ENCODE measurements at places on chromosomes 3 and 15.

GRCh38 chr15:41235929-41236328 is 4.9 kb downstream of the CHP1 start:
- no peak for DNase-seq

- DNase-seq, result no peak
Observed at GRCh38 chr3:58135712-58136543, 74.8 kb downstream of the DNASE1L3 start.

GRCh38 chr3:87002346-87002745 is 11.4 kb upstream of the VGLL3 start:
- DNase-seq, result no peak

DNA sequence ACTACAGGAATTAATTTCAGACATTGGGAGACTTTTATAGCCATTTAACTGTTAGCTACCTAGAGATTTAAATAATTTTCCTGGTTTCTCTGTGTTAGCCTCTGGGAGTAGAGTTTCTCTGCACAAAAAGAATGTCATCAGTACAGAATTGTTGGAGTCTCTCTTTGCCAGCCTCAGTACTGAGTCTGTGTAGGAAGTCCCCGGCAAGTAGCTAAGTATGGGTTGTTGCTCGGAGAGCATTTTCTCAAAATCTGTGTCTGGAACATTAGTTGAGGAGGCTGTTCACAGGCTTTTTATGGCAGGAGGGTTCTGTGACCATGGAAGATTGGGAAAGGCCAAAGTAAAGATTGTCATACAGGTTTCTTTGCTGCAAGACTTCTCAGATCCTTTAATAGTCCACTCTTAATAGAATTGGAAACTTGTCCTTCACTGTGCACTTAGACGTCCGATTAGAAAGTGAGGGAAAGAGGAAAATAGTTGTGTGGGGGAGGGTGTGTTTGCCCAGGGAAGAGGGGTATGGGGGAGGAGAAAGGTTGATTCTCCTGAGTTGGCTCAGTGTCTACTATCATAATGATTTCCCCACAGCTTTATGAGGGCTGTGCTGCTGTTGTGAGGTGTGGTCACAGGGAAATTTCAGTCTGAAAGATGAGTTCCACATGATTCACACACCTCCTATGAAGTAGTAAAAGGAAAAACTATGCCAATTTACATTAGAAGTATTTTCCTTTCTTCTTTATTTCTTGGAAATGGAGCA is 207.1 kb downstream of the PTPRG start:
- DNase-seq, result no peak

DNA sequence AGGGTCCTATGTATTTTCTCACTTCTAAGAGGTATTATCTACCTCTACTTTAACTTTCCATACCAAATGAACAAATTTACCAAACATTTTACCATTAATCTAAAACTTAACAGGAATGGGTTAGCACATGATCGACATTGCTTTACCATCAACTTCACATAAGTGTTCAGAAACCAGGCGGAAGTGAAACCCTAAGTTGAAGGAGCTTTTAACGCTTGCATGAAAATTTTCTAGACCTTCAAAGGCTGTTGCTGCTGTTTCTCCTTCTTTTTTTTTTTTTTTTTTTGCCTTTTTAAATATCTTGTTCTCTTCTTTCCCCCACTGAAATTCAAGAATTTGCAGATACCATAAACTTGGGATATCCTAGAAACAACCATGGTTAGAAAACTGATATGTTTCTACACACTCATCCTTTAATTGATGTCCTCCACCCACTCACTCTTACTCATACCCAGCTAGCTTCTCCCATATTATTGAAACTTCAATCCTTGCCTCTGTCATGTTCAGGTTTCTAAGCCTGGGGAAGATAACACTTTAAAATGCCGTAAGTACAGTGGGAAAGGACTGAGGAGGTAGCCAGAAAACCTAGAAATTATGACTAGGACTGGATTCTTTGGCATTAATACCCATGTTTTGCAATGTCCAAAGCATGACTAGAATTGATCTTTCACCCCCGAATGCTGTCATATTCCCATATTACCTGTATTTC is 24.7 kb downstream of the MYO5A start:
- no peak for DNase-seq

- no peak for DNase-seq
Observed at GRCh38 chr3:23740517-23740965, 65.2 kb upstream of the UBE2E1 start.

GRCh38 chr3:44924457-44925084 is 50.2 kb downstream of the TGM4 start:
- DNase-seq, result no peak

GRCh38 chr3:192435241-192435640 is 292.1 kb downstream of the FGF12 start:
- DNase-seq, result no peak

- DNase-seq, result no peak
Observed at GRCh38 chr3:136698361-136698760, 53.8 kb downstream of the STAG1 start.

- no peak for DNase-seq
Observed at GRCh38 chr3:168612671-168613070, 516.9 kb upstream of the GOLIM4 start.

DNA sequence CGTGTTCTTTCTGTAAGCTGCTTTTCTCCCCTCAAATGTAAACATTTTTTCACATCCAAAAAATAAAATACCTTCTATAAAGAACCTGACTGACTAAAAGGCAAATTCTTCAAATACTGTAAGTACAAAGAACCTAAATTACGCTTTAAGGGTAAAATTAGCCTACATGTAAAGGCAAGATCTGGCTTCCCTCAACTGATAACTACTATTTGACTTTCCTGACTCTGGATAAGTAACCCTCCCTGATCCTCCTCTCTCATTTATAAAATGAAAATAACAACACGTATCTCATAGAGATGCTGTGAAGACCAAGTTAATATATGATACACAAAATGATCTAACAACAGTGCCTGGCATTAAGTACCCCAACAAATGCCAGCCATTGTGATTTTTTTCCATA is 12.2 kb downstream of the ADAM10 start:
- no peak for DNase-seq

DNA sequence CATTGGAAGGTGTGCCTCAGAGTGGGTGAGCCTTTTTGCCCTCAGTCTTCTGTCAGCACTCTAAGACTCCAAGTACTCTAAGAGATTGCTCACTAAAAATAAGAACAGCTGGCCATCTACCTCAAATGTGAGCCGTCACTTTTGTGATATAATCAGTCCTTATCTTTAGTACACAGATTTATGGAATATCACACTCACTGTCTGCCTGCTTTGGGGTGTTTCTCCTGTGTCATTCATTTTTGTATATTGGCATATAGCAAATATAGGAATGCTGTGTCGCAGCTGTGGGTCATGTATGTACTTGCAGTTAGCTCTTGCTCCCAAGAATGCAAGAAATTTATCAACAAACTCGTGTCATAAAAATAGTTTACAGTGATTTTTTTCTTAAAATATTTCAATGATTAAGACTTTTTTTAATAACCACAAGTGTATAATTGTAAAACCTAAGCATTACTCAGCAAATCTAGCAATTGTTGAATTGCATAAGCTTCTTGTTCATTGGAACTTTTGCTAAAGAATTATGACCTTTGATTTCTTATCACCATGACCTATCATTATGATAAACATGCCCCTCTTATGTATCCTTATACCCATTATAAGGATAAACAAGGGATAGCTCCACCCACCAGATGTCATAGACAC is 18.8 kb downstream of the SETD5 start:
- no peak for DNase-seq

GRCh38 chr3:168029705-168030104 is 66.0 kb downstream of the GOLIM4 start:
- DNase-seq, result no peak

GRCh38 chr15:83858820-83859505 is 205.0 kb downstream of the ADAMTSL3 start:
- DNase-seq, result no peak

DNA sequence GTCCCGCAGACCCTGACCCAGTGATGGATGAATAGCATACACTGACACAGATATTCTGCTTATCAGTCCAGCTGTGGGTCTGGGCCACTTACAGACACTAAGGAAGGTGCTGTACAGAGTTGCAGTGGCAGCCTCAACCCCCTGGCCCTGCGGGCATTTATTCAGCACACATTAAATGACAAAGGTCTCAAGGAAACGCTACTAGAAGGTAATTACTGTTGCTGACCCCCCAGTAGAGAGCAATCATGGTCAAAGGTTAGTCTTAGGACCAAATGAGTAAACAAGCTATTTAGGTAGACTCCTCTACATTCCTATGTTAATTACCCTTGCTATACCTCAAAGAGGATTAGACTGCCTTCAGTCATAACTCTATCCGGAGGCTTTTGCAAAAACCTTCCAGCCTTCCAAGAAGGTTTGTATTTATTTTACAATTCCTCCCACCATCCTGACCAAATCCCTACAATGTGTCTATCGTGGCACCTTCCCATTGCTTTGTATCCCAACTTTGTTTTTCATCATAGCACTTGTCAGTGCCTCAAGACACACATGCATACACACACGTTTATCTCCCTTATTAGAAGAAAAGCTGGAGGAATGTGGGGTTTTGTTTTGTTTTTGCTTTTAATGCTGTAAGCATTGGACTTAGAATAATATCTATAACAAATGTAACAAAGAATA is 227.9 kb downstream of the PYDC2 start:
- DNase-seq, result no peak

DNA sequence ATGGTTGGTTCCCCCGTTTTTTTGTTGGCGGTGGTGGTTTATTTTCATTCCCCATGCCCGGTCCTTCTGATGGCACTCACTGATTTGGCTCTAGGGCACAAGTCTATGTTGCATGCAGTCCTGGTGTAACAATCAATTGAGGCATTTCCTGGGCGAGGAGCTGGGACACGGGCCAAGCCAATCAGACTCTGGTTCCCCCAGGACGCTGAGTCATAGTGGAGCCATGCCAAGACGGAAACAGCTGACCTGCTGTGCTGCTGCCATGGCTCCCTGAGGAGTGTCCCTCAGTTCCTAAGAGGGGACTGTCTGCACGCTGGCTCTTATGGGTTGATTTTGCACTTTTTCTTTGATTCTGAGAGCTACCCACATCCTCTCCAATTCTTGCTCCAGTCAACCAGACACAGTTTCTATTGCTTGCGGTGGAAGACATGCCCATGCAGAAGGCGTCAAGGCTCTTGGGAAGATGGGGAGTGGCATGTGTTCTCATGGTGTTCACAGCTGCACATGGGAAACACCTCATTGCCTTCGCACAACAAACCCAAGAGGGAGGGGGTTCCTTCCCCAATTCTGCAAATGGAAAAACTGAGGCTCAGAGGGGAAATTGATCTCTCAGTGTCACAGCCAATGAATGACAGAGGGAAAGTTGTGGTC is 28.3 kb upstream of the ALDH1L1 start:
- DNase-seq, result no peak

DNA sequence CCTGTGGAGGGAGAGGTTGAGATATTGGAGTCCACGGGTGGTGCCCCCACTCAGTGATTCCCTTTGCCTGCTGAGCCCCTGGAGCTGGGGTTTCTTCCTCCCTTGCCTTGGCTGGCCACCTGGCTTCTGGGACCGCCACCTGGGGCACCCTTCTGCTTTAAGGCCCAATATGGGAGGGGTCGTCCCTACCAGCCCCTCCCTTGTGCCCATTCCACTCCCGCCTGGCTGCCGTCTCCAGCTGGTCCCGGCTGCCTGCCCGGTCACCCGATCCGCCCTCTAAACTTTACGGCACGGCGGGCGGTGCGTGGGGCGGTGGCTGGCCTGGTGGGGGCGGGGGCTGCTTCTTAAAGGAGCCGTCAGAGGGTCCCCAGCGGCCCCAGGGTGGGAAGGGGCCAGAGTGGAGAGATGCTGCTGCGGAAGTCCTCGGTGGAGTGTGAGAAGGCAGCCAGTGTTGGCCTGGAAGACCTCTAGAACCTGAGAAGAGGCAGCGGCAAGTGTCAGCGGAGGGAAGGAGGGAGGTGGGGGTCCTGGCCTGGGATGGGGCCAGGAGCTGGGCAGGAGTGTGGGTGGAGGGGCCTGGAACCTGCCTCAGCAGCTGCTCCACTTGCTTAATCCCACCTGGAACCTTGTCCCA is 1.6 kb upstream of the SEMA3B start:
- no peak for DNase-seq

GRCh38 chr15:92468991-92469390 is 75.3 kb downstream of the ST8SIA2 start:
- DNase-seq, result no peak

GRCh38 chr15:84855136-84855535 is 29.3 kb upstream of the SLC28A1 start:
- no peak for DNase-seq

DNA sequence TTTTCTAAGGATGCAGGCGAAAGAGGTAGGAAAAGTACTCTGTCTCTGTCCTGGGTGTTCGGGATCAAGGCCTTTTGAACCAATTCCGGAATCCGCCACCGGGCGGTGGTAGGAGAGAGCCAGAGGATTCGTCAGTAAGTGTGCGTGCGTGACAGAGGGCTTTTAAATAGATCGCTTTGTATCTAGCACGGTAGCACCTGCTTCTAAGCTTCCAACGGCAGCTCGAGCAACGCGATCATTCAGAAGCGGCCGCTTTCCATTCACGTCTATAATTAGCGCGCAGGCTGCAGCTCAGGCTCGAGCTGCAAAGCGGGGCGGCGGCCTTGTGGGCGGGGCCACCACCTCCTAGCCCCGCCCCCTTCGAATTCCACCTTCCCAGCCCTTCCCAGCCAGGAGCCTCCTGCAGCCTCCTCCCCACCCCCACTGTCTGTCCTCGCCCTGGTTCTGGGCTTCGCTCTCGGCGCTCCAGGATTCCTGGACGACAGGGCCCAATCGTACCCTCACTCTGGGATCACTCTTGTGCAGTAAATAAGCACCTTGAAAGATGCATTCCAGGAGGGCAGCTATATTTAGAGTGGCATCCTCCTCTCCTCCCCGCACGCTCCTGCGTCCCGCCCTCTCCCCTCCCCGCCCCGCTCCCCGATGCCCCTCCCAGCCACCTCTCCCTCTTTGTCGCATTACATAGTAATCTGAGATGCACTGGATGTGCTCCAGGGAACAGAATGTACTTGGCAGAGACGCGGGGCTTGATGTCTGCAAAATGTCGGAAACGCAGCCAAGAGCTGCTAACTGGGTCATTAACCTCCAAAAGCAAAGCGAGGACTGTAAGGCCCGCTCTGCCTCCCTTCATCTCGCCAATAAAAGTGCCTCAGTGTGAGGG is 224.1 kb upstream of the TPRG1 start:
- DNase-seq, result no peak

GRCh38 chr3:13874891-13875290 is 5.0 kb downstream of the WNT7A start:
- no peak for DNase-seq

DNA sequence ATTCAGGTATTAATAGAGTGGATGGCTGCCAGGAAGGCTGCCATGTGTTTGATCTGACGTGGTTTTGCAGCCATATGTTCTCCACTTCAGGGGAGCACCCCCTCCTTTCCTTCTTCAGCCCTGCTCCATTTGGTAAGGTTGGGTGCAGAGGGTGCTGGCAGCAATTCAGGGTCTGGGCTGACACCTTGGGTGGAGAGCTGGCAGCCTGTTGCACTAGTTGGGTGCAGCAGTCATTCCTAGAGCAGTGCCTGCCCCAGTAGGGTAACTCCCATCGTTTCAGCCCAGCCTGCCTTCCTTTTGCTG is 1.5 kb downstream of the TYRO3 start:
- no peak for DNase-seq

DNA sequence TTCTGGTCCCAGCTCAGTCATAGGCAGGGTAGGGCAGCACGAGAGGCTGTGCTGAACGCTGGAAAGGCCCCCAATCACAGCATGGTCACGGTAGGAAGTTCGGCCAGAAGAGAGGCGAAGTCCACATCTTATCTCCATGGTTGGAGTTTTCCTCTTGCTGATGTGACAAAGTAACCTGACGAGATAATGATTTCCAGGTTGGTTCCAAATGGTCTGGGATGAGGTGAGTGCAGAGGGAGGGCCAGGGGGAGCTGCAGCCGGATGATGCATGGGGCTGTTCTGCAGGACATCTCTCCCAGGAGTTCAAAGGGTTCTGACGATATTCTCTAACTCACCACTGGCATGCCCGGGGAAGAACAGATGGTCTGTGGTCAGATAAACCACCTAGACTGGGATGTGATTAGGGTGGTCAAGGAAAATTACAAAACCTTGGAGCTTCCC is 83.2 kb upstream of the WNT5A start:
- DNase-seq, result no peak
